ENCODE measurements at places on chromosomes 12 and 14. TPM values are rescaled to one million over a fixed set of nuclear protein-coding genes. Genes with fewer than 3 reads are reported as not detected.

DNA sequence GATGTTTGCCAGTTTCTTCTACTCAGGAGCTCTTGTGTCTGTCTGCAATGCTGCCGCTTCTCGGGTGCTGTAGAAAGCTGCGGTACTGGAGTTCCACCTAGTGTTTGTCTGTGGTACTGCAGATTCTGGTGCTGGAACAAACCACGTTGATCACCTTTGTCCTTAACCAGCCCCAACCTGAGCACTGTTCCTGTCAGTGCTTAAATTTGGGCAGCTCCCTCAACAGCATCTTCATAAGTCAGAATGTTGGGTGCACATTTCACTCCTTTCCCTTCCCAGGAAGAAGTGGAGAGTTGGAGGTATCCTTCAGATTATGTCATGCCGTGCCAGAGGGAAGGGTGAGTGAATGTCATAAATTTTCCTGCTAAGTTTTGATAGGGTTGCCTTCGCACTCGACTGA, 48.7 kb upstream of the LALBA start:
- peak; percentile 70 for DNase-seq

DNA sequence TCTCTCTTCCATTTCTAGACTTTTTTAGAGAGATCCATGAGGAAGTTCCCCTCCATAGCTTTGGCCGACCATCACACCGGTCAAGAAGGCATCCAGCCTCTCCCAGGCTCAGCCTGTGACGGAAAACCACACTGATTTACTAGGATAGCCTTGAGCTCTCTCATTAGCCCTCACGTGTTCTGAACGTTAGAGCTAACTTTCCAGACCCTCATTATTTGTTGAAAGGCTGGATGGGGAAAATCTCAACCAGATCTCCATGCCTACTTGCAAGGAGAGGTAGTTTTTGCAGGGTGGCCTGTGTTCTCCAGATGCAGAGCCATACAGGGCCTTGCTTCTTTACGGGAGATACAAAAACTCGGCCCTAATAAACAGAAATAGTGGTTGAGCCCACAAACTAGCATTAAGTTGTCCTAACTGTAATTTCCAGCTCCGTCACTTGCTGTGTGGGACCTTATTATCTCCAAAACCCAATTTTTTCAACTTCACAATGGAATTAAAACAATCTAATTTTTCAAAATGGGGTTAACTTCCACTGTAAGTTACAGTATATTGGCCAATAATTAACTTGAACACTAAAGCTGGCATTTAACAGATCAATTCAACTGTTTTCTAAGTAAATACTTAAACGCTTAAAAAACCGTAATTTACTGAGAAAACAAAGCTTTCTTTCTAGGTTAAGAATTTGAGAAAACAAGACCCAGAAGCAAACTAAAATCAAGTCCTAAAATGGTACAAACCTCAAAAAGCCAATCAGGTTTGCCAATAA, 65.3 kb downstream of the KLHL28 start:
- no peak for DNase-seq

HIP1R gene
- total RNA-seq: 36.1 TPM

- DNase-seq: no peak
These were observed 2.1 kb upstream of the BDKRB2 start for GRCh38 chr14:96202441-96203094.

DNA sequence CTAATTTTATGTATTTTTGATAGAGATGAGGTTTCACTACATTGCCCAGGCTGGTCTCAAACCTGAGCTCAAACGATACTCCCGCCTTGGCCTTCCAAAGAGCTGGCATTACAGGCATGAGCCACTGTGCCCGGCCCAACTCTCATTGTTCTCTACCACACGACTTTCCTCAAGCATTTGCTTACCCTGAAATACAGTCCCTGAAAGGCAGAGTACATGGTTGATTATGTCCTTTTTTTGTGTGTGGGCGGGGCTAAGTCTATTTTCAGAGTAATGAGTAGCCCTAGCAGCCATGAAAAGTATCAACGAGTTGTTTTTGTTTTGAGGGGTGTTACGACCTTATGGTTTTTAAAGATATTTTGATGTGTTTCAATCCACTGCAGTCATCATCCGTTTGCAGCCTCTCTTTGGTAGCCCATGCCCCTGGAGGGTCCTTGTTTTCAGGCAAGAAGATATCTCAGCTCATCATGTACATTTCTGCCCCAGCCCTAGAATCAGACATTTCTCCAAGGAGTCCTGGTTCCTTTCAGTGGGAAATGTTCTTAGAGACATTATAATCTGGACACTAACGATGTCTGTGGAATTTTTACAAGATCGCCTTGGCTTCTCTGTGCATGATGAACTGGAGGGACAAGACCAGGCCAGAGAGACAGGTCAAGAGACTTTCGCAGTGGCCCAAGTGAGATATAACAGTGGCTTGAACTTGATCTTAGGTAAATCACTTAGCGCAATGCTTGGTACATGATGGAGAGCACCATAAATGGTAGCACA, 8.7 kb downstream of the ACACB start:
- DNase-seq: no peak

DNA sequence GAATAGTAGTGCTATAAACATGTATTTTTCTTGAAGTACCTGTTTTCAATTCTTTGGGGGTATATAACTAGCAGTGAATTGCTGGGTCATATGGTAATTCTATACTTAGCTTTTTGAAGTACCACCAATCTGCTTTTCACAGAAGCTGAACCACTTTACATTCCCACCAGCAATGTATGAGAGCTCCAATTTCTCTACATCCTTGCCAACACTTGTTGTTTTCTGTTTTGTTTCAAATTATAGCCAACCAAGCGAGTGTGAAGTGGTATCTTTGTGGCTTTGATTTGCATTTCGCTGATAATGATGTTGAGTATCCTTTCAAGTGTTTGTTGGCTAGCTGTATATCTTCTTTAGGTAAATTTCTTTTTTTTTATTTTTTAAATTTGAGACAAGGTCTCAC, 95.7 kb downstream of the PAPLN start:
- no peak for DNase-seq

DDX51 gene
- 10.0 TPM for total RNA-seq

DNA sequence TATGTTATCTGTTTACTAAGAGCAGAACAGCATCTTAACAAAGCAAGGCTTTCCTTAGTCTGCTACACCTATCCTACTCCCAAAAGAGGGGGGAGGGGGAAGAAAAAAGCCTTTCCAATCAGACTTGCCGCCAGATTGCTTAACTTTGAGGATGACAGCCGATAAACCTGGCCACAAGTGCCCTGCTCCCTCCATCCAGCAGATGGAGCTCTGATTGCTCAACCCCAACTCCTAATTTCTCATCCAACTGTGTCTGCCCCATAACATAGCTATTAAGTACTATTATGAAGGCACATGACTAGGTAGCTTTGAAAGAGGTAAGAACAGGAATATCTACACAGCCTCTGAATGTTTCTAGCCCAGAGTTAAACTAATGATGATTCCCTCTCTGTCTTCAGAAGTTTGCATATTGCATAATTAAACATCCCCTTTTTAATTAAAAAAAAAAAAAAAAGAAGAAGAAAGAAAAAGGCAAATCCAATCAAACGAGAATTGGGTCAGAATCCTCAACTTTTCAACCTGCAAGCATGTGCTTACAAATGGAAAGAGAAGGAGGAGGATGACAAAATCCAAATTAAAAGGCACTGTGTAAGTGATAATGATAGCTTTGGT, 247.4 kb downstream of the GALC start:
- DNase-seq: peak; percentile 40

DNA sequence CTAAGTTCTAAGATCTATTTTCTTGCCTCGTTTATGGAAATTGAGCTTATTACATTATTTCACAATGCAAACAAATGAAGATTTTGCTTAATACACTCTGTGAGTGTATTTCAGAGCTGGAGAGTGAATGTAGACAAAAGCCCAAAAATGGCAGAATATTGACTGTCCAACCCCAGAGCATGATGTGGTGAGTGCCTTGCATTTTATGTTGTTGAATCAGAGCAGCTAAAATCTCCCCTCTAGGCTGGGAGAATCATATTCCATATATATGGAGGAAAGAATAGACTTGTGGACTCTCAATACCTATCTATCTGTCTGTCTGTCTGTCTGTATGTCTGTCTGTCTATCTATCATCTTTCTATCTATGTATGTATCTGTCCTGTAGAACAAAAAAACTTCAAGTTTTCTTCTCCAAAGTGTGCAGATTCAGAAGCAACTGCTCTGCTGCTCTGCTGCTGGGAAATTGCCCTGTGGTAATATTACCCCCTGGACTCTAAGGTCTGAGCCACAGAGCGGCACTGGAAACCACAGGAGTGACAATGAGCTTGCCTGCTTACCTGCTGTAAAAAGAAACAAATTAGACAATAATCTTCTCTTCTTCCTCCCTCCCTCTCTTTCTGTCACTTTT, 209.4 kb upstream of the PRICKLE1 start:
- DNase-seq: no peak

- DNase-seq: no peak
These were observed 94.5 kb upstream of the PELI2 start for GRCh38 chr14:56023661-56024081.

DNA sequence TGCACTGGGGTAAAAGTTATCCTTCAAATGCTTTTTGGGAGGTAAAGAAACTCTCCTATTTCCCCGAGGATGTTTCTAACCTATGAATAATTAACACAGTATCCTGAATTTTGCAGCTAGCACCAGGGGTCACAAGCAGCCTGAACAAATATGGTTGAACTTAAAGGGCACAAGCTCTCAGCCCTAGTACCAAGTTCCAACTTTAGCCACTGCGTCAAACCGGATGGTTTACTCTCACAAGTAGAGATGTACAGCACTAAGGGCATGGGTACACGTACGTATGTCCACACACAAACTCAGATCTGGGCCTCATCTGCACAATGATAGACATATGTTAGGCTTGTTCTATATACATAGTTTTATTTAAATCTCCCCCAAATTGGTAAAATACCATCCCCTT, 4.7 kb downstream of the CCDC88C start:
- no peak for DNase-seq

DNA sequence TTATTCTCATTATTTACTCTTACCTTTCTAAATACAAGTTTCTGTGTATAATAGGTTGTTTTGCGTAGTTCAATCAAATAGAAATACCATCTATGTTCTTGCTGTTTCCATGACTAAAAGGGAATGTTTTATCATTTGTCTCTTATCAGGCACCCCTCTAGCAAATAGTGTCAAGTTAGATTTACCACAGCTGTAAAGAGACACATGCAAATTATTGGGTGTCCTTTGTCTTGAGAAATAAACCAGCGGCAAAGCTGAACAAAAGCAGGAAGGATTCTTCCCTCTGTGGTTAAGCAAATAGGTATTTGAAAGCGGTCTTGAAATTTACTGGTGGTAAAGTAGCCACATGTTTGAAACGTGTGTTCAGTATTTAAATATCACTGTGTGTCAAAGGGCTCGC, 405.9 kb downstream of the TMTC2 start:
- DNase-seq: no peak

KLRC2 gene
- not detected for total RNA-seq

- DNase-seq: no peak
These were observed 44.6 kb downstream of the DLK1 start for GRCh38 chr14:100771121-100771800.

Data from bronchial epithelial cell (primary cell).